ENCODE measurements at places on chromosomes 4 and X. TPM values are rescaled to one million over a fixed set of nuclear protein-coding genes. Genes with fewer than 3 reads are reported as not detected.

DNA sequence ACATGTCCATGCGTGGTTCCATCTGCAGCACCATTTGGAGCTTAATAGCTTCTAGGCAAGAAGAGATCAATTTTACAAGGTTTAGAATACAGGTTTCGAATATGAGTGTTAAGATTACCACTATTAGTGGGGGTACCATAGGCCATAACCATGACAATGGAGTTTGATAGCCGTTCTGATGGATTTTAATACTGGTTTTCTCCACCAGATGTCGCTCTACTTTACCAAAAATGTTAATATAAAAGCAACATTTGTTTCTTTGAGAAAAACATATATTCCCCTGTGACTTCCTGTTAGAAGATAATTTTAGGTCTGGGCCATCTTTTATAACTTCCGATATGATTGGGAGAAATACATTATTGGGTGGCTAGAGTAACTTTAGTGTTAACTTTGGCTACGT is 499.7 kb upstream of the POU3F4 start:
- no peaks in the 10 kb centered on the region for H3K36me3 ChIP-seq
- H3K27me3 ChIP-seq, result no peaks in the 10 kb centered on the region
- H3K4me1 ChIP-seq, result no peaks in the 10 kb centered on the region
- no peak overlapping the region for H3K27ac ChIP-seq
- no peak for DNase-seq

DNA sequence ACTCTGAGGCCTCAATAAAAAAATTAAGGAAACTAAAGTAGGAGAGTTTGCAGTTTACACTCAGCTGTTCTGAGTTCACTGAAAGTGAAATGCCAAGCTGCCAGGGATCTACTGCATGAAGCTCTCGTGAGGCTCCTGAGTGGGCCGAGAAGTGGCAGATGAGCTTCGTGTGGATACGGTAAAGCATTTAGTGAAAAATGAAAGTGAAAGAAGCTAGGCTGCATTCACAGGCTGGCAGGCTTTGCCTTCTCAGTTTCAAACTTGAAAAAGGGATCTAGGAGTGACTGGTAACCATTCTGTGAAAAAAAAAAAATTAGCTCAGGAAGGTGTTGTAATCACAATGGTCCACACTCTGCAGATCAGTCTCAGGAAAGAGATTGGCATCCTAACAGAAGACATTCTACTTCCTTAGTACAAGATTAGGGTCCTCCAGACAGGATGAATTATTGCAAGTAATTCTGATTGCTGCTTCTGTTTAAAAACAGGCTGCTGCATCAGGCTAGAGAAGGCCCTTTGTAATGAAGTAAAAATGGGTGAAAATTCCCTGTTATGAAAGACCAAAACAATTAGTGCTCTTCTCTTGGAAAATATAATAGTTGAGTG is 679.9 kb downstream of the RPA4 start:
- no peak for DNase-seq
- H3K4me3 ChIP-seq, result no peak overlapping the region
- H3K27ac ChIP-seq, result no peak overlapping the region
- H3K36me3 ChIP-seq, result no peaks in the 10 kb centered on the region

DNA sequence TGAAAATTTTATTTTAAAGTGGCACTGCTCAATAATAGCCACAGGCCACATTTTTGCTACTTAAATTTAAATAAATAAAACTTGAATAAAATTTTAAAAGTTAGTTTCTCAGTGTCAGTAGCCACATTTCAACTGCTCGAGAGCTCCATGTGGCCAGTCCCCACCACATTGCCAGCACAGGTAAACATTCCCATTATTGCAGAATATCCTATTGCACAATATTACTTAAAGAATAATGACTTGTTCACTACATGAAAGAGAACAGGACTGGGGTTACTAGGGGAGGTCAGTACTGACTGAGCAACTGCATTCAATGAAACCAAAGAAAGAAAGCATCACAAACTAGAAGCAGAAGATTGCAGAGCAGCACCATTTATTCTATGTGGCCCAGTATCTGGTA is 2201.6 kb upstream of the TENM3 start:
- no peak for DNase-seq
- H3K4me1 ChIP-seq, result no peaks in the 10 kb centered on the region
- no peak overlapping the region for H3K4me3 ChIP-seq
- H3K27ac ChIP-seq, result no peak overlapping the region

GRCh38 chrX:107710617-107711391 is 64.8 kb downstream of the TSC22D3 start:
- H3K27me3 ChIP-seq, result no peaks in the 10 kb centered on the region
- H3K4me1 ChIP-seq, result peaks cover 8% of the 10 kb centered on the region
- H3K36me3 ChIP-seq, result no peaks in the 10 kb centered on the region

DNA sequence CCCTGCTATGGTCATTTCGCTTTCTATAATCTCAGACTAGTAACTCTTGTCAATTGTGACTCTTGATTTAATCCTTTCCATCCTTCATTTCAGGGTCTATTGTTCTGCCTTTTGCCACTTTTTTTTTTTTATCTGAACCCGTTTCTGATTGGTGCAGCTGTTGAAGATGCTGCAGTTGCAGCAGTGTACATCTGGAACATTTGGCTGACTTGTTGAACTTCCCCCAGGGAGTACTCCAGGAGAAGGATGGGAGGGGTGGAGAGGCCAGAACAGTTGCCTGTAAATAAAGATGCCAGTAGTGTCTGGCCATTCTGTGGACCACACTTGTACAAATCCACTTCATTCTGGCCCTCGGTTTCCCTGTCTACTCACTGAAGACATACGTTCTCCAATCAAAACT is 1.0 kb upstream of the EDA start:
- no peak overlapping the region for H3K4me3 ChIP-seq
- peaks cover 3% of the 10 kb centered on the region for H3K4me1 ChIP-seq
- no peak for DNase-seq
- no peak overlapping the region for H3K27ac ChIP-seq
- no peaks in the 10 kb centered on the region for H3K36me3 ChIP-seq

Gene ERCC6L
- 12.5 TPM for total RNA-seq

- H3K4me1 ChIP-seq, result no peaks in the 10 kb centered on the region
- no peaks in the 10 kb centered on the region for H3K36me3 ChIP-seq
- no peak for DNase-seq
- no peak overlapping the region for H3K27ac ChIP-seq
Measured at GRCh38 chr4:88969271-88969670, 87.7 kb downstream of the FAM13A start.

- no peak overlapping the region for H3K27ac ChIP-seq
- H3K27me3 ChIP-seq, result peaks cover 19% of the 10 kb centered on the region
- DNase-seq, result no peak
- H3K4me3 ChIP-seq, result no peak overlapping the region
- peaks cover 8% of the 10 kb centered on the region for H3K4me1 ChIP-seq
Measured at GRCh38 chr4:2423695-2424094, 4.9 kb downstream of the CFAP99 start.

DNA sequence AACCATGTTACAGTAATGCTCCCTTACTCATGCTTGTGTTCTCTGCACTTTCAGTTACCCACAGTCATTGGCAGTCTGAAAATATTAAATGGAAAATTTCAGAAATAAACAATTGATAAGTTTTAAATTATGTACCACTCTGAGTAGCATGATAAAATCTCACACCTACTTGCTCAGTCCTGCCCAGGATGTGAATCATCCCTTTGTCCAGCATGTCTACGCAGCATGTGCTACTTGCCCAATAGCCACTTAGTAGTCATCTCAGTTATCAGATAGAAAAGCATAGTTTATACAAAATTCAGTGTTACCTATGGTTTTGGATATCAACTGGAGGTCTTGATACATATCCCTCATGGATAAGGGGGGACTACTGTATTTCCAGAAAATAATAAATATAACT is 577.1 kb downstream of the GALNTL6 start:
- H3K36me3 ChIP-seq, result no peaks in the 10 kb centered on the region
- H3K27ac ChIP-seq, result no peak overlapping the region
- H3K4me3 ChIP-seq, result no peak overlapping the region
- no peak for DNase-seq
- H3K4me1 ChIP-seq, result no peaks in the 10 kb centered on the region

- no peak for DNase-seq
- H3K27me3 ChIP-seq, result peaks cover 19% of the 10 kb centered on the region
- no peak overlapping the region for H3K27ac ChIP-seq
- no peak overlapping the region for H3K4me3 ChIP-seq
- no peaks in the 10 kb centered on the region for H3K36me3 ChIP-seq
- no peaks in the 10 kb centered on the region for H3K4me1 ChIP-seq
Measured at GRCh38 chr4:54687887-54688841, 30.4 kb downstream of the KIT start.

DNA sequence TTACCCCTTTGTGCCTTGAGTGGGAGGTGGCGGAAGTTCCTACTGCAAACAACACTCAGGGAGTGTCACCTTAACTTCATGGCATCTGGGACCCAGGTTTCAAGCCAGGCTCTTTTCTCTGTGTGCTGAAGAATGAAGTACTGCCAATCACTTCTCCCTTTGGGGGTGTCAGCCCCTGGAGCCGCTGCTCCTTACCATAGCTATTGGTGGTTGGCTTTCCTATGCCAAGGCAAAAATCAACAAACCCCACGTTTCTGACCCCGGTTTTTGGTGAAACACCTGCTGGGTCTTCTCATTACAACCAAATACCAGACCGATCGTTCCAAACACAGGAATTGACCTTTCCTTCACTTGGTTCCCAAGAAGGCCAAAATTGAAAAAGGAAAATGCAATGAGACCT is 19.7 kb upstream of the SLC2A9 start:
- H3K27me3 ChIP-seq, result no peaks in the 10 kb centered on the region
- H3K27ac ChIP-seq, result no peak overlapping the region
- no peak for DNase-seq
- peaks cover 13% of the 10 kb centered on the region for H3K4me1 ChIP-seq
- H3K36me3 ChIP-seq, result no peaks in the 10 kb centered on the region

Gene TREX2
- total RNA-seq, result 2.9 TPM

Gene OTC
- total RNA-seq, result not detected

GRCh38 chrX:21379991-21380390 is 5.8 kb downstream of the CNKSR2 start:
- no peak for DNase-seq
- H3K36me3 ChIP-seq, result no peaks in the 10 kb centered on the region
- no peak overlapping the region for H3K27ac ChIP-seq

DNA sequence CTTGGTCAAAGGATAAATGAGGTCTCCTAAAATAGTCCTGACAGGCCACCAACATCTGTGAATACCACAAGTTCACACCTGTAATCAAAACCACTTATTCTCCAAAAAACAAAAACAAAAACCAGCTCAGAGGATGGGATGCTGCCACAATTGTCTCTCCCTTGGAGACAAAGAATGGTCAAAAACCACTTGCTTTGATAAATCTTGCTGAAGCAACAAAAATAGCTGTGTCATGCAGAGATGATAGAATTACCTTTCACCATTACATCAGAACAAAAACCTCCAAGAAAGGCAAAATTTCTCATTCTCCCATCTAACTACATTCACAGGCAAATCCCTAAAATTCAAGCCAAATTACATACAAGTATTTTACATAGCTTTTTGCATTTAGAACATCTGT is 180.4 kb downstream of the MAML3 start:
- no peaks in the 10 kb centered on the region for H3K36me3 ChIP-seq
- no peaks in the 10 kb centered on the region for H3K27me3 ChIP-seq
- H3K4me3 ChIP-seq, result no peak overlapping the region
- no peak overlapping the region for H3K27ac ChIP-seq
- no peak for DNase-seq

GRCh38 chr4:150255610-150256224 is 177.5 kb downstream of the DCLK2 start:
- H3K27ac ChIP-seq, result no peak overlapping the region
- no peak for DNase-seq
- no peaks in the 10 kb centered on the region for H3K27me3 ChIP-seq
- H3K36me3 ChIP-seq, result no peaks in the 10 kb centered on the region

Measured in HCT116 (cell line).